ENCODE measurements at places on chromosomes 11 and 22. TPM values are rescaled to one million over a fixed set of nuclear protein-coding genes. Genes with fewer than 3 reads are reported as not detected.
A peak's percentile ranks its signal among the peaks of the same experiment; 100 is the strongest.

The CEP126 gene
- total RNA-seq = 4.6 TPM

- H3K27ac ChIP-seq = peak overlapping the region; percentile 1
- no peak overlapping the region for H3K4me3 ChIP-seq
- peak; percentile 24 for DNase-seq
- H3K4me1 ChIP-seq = peaks cover 43% of the 10 kb centered on the region
These were observed 94.5 kb downstream of the CADM1 start for GRCh38 chr11:115409691-115410220.

DNA sequence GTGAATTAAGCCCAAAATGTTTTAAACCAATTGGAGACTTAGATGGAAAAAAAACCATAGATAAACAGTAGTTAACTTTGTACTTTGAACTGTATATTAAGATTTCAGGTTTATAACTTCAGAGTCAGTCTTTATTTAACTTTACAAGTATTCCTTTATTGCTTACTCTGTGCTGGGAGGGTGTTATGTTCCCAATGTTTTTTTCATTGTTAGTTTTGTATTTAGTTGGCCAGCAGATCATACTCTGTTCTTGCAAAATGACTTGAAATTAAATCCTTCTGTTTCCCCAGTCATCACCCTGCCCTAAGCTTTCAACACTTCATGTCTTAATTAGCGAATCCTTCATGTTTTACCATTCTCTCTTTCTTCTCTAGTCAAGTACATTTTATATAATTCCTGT, 25.3 kb downstream of the SIK2 start:
- H3K4me3 ChIP-seq = no peak overlapping the region
- DNase-seq = no peak
- H3K4me1 ChIP-seq = peaks cover 76% of the 10 kb centered on the region
- H3K36me3 ChIP-seq = no peaks in the 10 kb centered on the region
- H3K27ac ChIP-seq = no peak overlapping the region
- no peaks in the 10 kb centered on the region for H3K27me3 ChIP-seq

The SCO2 gene
- total RNA-seq = 3.0 TPM

- H3K4me3 ChIP-seq = no peak overlapping the region
- H3K36me3 ChIP-seq = no peaks in the 10 kb centered on the region
- H3K4me1 ChIP-seq = no peaks in the 10 kb centered on the region
These were observed 25.6 kb downstream of the HEPHL1 start for GRCh38 chr11:94046796-94047195.

The PPFIBP2 gene
- total RNA-seq = 79.8 TPM

DNA sequence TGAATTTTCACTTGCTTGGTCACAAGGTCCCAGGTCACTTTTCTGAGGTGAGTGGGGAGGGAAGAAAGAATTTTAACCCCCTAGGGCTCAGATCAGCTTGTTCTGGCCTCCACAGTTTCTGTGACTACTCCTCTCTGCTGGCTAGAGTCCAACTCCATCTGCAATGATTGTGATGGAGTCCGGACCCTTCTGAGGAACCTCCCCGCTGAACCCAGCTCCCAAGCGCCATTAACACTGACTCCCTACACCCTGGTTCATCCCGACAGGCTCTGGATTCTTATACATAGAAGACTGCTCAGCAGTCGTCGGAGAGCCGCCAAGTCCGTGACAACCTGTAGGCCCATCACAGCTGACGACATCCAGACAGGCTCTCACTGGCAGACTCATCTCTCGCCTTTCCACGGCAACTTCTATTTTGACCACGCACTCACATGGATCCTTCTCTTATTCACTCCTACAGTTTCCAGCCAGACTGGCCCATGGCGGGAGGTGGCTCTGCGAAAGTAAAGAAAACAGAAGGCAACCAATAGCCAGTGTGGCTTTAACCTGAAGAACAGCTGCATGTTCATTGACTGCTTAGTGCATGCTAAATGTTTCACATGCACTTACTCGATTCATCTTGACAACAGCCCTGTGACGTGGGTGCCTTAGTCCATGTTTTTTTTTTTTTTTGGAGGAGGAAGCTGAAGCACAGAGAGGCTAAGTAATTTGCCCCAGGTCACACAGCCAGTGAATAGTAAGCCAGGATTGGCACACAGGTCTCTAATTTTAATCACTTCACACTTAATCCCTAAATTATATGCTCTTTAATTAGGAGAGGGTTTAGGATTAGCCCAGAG, 68.0 kb upstream of the PRDM11 start:
- no peaks in the 10 kb centered on the region for H3K36me3 ChIP-seq
- DNase-seq = no peak
- no peak overlapping the region for H3K27ac ChIP-seq
- no peaks in the 10 kb centered on the region for H3K4me1 ChIP-seq

DNA sequence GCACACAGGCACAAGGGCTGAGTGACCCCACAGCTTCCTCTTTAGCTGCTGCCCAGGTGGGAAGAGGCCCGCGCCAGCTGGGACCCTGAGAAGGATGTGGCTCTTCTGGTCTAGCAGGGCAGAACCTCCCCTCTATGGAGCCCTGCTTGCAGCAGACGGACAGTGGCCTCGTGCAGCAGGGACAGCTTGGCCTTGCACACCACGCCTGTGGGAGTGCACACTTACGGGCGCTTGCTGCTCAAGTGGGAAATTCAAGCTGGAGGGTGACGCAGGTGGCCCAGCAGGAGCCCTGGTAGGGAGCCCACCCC, 971.4 kb downstream of the BRD1 start:
- no peaks in the 10 kb centered on the region for H3K4me1 ChIP-seq
- H3K36me3 ChIP-seq = no peaks in the 10 kb centered on the region
- no peak overlapping the region for H3K27ac ChIP-seq
- no peaks in the 10 kb centered on the region for H3K27me3 ChIP-seq
- peak; percentile 12 for DNase-seq

DNA sequence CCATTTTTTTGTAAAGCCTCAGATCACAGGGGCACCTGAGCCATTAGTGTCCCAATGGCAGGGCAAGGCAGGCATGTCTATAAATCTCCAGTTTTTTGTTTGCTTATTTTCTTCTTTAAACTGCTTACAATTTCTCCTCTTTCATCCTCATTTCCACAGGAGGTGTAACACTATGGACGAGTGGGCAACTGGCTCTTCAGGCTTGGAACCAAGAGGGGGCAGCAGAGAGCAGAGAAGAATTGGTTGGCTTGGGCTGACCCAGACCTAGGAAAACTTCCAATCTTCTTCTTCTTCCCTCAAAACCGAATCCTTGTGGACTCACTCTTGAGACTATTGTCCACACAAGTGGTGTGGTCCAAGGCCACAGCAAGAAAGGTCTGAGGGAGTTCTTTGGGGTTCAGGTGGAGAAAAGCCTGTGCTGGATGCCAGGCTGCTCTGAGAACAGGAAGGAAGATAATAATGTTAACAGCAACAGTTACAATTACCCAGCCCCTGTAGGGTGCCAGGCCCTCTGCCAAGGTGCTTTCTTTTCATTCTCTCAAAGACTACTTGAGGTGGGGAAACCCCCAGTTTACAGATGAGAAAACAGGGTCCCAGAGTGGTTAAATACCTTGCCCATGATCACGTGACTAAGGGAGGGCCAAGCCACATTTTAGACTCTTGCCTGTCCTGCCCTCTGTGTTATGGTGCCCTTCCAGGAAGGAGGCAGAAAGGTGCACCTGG, 70.7 kb upstream of the E2F8 start:
- no peak overlapping the region for H3K27ac ChIP-seq
- H3K36me3 ChIP-seq = no peaks in the 10 kb centered on the region
- H3K4me1 ChIP-seq = no peaks in the 10 kb centered on the region
- H3K27me3 ChIP-seq = no peaks in the 10 kb centered on the region

The CFAP300 gene
- total RNA-seq = 2.2 TPM

GRCh38 chr11:127620671-127621070, 620.1 kb upstream of the KIRREL3 start:
- DNase-seq = no peak
- H3K36me3 ChIP-seq = no peaks in the 10 kb centered on the region
- H3K27me3 ChIP-seq = no peaks in the 10 kb centered on the region
- peaks cover 7% of the 10 kb centered on the region for H3K4me1 ChIP-seq

DNA sequence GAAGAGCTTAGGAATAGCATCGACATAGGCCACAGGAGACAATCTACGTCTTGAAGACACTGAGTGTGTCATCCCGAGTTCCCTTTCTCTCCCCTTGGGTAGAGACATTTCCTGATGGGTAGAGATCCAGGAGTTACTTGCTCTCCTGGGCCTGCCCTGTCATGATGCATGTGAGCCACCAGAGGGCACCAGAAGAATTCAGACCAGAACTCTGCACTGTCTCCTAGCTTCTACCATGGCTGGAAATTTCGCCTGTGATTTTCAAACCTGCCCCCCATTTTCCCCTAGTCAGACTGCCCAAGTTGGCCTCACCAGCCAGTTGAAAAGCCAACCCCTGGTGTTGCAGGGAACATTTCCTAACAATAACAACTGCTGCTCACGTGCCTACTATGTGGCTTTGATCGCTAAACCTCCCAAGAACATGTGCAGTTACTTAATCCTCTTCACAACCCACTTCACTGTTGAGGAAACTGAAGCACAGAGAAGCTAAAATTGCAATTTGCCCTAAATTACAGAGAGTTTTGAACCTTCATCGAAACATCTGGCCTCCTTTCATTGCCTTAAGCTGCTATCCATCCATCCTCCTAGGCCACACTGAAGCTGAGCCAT, 47.2 kb downstream of the C11orf58 start:
- no peak overlapping the region for H3K4me3 ChIP-seq
- peak; percentile 76 for DNase-seq

The NCF4 gene
- total RNA-seq = not detected

The VWCE gene
- total RNA-seq = 17.7 TPM

- H3K4me3 ChIP-seq = no peak overlapping the region
- no peak overlapping the region for H3K27ac ChIP-seq
- peaks cover 21% of the 10 kb centered on the region for H3K4me1 ChIP-seq
- H3K36me3 ChIP-seq = no peaks in the 10 kb centered on the region
- no peak for DNase-seq
- no peaks in the 10 kb centered on the region for H3K27me3 ChIP-seq
These were observed 379.3 kb downstream of the OPCML start for GRCh38 chr11:133153031-133153430.

GRCh38 chr22:33873186-33873585, 47.1 kb downstream of the LARGE1 start:
- H3K36me3 ChIP-seq = no peaks in the 10 kb centered on the region
- no peak for DNase-seq
- H3K4me1 ChIP-seq = no peaks in the 10 kb centered on the region

The MYO7A gene
- total RNA-seq = 8.9 TPM

The SAA4 gene
- total RNA-seq = not detected

DNA sequence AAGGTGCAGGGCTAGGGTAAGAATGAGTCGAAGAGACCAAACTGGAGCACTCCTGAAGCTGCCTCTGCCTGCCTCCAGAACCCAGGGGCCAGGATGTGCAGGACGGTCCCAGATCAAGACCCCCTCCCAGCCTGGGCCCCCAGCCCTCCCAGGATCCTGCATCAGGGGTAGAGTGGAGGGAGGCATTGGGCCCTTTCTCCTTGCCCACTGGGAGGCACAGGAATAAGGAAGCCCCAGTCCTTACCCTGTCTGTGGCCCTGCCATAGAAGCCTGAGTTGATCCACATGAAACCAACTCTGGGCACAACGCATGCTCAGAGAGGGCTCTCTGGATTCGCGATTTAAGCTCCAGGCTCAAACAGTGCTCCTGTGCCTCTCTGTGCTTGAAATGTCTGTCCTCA, 661.8 kb upstream of the B3GAT1 start:
- no peaks in the 10 kb centered on the region for H3K36me3 ChIP-seq
- no peak overlapping the region for H3K27ac ChIP-seq
- H3K4me3 ChIP-seq = no peak overlapping the region
- peaks cover 11% of the 10 kb centered on the region for H3K4me1 ChIP-seq
- H3K27me3 ChIP-seq = no peaks in the 10 kb centered on the region

DNA sequence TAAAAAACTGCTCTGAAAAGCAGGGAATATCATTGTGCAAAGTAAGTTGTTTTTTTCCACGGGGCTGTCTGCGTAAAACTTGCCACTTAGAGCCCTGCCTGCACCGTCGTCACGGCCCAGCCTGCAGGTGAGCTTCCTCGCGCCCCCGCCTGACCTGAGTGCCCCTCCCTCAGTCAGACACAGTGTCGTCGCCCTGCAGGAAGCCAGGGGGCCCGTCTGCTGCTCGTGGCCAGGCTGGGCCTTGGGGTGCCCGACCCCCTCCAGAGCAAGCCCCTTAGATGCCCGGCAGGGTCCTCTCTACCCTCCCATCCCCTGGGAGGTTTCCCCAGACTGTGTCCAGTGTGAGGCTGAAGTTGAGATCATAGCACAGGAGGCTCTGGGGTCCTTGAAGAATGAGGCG, 31.6 kb downstream of the SBF1 start:
- H3K4me1 ChIP-seq = no peaks in the 10 kb centered on the region
- H3K27ac ChIP-seq = peak overlapping the region; percentile 80
- no peaks in the 10 kb centered on the region for H3K27me3 ChIP-seq
- no peaks in the 10 kb centered on the region for H3K36me3 ChIP-seq
- H3K4me3 ChIP-seq = no peak overlapping the region

The RDX gene
- total RNA-seq = 251 TPM

The PATE2 gene
- total RNA-seq = not detected

DNA sequence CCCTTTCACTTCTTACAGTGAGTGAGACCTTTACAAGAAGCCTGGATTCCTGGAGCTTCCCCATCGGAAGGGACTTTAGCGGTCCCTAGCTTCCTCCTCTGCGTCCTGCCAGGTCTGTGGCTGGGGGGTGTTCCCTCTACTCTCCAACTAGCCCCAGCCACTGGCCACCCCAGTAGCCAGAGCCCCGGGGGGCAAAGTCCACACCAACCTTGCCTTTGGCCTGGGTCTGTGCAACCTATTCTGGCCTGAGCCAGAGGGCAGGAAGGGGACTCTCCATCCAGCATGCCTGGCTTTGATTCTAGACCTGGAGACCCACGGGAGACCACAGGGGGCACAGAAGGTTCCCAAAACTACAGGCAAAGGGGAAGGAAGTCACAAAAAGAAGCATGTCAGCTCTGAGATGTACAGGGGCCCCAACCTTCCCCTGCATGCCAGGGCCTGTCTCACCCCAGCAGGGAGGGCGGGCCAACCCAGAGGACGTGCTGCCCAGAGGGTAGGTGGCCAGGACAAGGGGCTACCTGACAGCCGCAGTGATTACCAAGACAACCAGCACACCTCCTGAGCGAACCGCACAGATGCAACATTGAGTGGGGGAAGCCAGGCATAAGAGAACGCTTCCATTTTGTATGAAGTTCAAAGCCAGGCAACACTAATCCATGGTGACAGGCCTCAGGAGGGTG, 52.4 kb downstream of the DSCAML1 start:
- no peak overlapping the region for H3K4me3 ChIP-seq
- H3K27ac ChIP-seq = no peak overlapping the region
- no peaks in the 10 kb centered on the region for H3K36me3 ChIP-seq
- H3K27me3 ChIP-seq = no peaks in the 10 kb centered on the region

GRCh38 chr22:25085156-25085555, 114.5 kb upstream of the CRYBB3 start:
- no peak overlapping the region for H3K27ac ChIP-seq
- no peak overlapping the region for H3K4me3 ChIP-seq
- H3K36me3 ChIP-seq = no peaks in the 10 kb centered on the region
- H3K27me3 ChIP-seq = no peaks in the 10 kb centered on the region

DNA sequence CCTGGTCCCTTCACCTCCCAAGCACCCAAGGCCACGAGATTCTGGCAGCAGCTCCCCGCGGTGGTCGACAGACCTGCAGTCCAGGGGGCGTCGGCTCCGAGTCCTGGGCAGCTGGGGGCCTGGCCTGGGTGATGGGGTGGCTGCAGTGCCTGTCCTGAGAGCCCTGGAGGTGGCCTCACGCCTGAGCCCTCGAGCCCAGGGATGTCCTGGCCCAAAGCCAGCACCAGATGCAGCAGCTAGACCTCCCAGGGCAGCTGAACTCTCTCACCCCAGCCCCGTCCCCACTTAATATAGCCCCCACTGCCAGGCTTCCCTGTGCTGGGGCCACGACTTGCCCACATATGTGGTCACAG, 6.6 kb downstream of the LMNTD2 start:
- no peak overlapping the region for H3K4me3 ChIP-seq
- DNase-seq = no peak
- H3K36me3 ChIP-seq = no peaks in the 10 kb centered on the region
- no peak overlapping the region for H3K27ac ChIP-seq
